Type B pancreatic cell (in vitro differentiated cells): ENCODE measurements at places on chromosomes 5 and 9. TPM values are rescaled to one million over a fixed set of nuclear protein-coding genes. Genes with fewer than 3 reads are reported as not detected.

- DNase-seq: no peak
Observed at GRCh38 chr5:23820765-23821471, 313.5 kb downstream of the PRDM9 start.

The CDH9 gene
- 0.68 TPM in 1 of 2 replicates, not detected in the other for total RNA-seq

GRCh38 chr5:154312000-154312399, 121.5 kb downstream of the GALNT10 start:
- no peak for DNase-seq

The PGM5 gene
- 5.8 and 21.2 TPM in 2 replicates for total RNA-seq

GRCh38 chr5:1029282-1029944, 20.8 kb downstream of the NKD2 start:
- DNase-seq: no peak

DNA sequence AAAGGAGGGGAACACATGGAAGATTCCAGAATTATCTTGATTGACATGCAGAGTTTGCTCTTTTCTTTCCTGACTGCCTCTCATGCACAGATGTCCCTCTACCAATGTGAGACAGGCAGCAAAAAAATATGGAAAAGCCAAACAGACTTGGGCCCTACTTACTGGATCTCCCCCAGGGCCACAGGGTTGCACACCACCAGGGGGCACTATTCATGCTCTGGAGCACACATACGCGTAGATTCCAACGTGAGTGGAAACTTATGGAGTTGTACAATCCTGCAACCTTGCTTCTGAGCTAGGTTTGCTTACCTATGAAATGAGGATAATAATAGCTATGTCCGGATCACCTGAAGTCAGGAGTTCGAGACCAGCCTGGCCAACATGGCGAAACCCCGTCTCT, 319.5 kb downstream of the ARHGEF28 start:
- no peak for DNase-seq

The CCIN gene
- not detected in 2 replicates for total RNA-seq

DNA sequence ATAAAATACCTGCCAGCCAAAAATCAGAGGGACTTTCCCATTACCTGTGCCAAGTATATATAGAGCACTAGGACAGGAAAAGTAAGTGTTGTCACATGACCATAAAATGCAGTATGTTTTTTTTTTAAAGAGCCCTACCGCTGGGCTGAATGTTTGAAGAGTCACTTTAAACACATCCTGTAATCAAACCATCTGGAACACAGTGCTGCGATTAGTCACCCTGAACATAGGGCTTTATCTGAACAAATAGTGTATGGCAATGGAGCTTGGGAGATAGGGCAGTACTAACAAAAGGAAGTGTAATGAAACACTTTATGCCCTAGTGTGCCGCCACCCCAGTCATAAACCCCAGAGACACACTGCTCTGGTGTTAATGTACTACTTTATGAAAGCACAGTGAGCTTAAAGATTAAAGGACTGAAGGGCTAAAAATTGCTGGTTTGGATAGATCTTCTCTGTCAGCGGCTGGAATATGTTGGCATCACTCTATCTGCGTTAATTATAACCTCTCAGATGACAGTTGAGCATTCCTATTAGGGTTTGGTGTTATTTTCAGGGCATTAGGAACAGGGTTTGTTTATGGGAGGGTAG, 90.4 kb downstream of the ZNF608 start:
- DNase-seq: no peak

DNA sequence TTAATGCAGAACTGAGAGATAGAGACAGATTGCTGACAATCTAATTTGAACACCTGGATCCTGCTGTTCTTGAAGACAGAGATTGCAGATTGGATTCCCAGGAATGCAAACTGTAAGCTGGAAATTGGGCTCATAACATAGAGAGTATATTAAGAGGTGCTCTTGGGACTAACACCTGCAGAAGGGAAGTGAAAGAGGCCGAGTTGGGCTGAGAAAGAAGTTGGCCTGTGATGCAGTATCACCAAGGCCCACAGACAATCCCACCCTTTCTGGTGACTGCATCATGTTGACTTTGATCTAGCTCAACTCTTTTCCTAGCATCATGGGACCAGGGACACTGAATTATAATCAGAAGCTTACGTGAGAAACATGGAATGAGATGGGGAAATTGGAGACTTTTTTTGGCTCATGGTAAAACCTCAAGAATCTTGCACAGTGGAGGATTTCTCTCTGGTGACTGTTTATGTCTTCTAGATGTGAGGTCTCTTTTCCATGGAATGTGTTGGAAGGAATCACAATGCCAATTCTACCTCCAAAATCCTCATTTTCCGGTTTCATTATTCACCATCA, 36.5 kb upstream of the NUDT12 start:
- no peak for DNase-seq

DNA sequence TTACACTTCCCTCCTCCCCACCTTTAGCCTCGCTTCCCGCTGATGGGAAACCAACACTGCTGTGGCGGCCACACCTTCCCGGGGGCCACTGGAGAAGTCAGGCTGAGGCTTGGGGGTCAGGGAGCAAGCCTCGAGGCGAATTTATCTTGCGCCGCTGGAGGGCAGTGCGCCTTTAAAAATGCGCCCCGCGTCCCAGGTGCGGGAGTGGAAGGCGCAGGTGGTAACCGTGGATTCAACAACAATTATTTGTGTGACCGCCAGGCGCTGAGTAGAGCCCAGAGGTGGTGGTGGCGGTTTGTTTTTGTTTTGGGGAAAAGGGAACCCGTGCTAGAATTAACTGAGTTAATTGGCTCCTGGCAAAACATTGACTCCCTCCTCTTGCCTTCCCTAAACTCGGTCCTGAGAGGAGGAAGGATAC, 1.1 kb downstream of the CFAP77 start:
- DNase-seq: peak; percentile 74

DNA sequence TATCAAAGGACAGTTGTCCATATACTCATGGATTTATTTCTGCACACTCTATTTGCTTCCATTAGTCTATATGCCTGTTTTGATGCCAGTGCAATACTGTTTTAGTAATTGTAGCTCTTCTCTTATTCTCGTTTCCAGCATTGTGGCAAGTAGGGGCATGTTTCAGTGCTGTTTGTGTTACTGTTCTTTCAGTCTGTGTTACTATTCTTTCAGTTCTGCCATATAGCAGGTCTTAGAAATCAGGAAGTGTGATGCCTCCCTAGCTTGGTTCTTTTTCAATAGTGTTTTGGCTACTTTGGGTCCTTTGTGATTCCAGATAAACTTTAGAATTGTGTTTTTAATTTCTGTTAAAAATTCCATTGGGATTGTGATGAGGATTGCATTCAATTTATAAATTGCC, 180.5 kb upstream of the PTPRD start:
- no peak for DNase-seq

The FOXD4L6 gene
- total RNA-seq: 0.14 and 0.17 TPM in 2 replicates

DNA sequence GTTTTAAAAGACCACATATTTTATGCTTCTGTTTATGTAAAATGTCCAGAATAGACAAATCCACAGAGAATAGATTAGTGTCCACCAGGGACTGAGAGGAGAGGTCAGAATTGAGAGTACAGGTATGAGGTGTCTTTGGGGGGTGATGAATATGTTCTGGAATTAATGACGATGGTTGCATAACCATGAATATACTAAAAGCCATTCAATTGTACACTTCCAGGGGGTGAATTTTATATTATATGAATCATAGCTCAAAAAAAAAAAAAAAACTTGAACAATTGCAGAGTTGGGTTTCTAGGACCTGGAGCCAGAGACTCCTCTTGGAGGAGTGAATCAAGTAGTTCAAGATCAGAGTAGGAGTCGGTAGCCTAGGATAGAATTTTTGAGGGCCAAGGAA, 57.8 kb upstream of the RUSC2 start:
- DNase-seq: no peak

GRCh38 chr5:119344231-119344630, 11.6 kb upstream of the TNFAIP8 start:
- no peak for DNase-seq

The CDKN2A gene
- total RNA-seq: 1.8 and 9.0 TPM in 2 replicates
